Epithelial cell of proximal tubule (primary cell): ENCODE measurements at places on chromosomes 5 and 9. TPM values are rescaled to one million over a fixed set of nuclear protein-coding genes. Genes with fewer than 3 reads are reported as not detected.

AGXT2 gene
- not detected in 2 replicates for total RNA-seq

NEK6 gene
- total RNA-seq, result 23.5 and 38.0 TPM in 2 replicates

NADK2 gene
- 16.6 and 27.1 TPM in 2 replicates for total RNA-seq

GAS1 gene
- 1.7 and 3.3 TPM in 2 replicates for total RNA-seq

LCN2 gene
- total RNA-seq, result 45.7 and 106 TPM in 2 replicates

SAXO1 gene
- not detected in 2 replicates for total RNA-seq

NPDC1 gene
- total RNA-seq, result 19.7 and 47.7 TPM in 2 replicates

LECT2 gene
- not detected in 2 replicates for total RNA-seq

FOXI1 gene
- total RNA-seq, result not detected in 2 replicates

SPINK7 gene
- not detected in 2 replicates for total RNA-seq

UNC5A gene
- total RNA-seq, result 0.07 and 1.2 TPM in 2 replicates

OLFM1 gene
- total RNA-seq, result not detected in 2 replicates

UNC13B gene
- 19.1 and 19.6 TPM in 2 replicates for total RNA-seq

DNA sequence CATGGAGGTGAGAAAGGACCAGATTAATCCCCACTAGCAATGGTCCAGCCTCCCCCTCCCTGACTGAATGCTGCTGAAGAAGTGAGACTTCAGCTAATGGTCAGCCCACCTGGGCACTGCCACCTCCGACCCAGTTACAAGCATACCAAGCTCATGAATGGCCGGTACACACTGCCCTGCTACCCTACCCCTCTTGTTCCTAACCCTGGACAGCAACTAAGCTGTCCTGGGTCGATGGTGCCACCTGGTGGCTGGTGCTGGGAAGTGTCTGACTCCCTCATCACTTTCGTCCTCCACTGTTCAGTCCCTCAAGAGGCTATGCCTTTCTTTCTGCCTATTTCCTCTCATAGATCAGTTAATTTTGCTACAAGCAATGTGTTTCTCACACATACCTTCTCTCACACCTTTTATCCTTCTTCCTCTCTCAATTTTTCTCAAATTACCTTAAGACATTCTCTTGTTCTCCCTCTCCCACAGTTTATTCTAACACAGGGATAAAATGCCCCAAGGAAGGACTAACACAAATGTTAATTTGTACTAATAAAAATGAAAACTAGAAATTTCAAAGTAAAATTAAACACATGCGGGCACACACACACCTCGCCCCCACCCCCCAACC is 42.4 kb downstream of the PAX5 start:
- DNase-seq, result no peak

GRCh38 chr9:128120741-128121465 is 6.6 kb downstream of the PTGES2 start:
- no peak for DNase-seq

DNA sequence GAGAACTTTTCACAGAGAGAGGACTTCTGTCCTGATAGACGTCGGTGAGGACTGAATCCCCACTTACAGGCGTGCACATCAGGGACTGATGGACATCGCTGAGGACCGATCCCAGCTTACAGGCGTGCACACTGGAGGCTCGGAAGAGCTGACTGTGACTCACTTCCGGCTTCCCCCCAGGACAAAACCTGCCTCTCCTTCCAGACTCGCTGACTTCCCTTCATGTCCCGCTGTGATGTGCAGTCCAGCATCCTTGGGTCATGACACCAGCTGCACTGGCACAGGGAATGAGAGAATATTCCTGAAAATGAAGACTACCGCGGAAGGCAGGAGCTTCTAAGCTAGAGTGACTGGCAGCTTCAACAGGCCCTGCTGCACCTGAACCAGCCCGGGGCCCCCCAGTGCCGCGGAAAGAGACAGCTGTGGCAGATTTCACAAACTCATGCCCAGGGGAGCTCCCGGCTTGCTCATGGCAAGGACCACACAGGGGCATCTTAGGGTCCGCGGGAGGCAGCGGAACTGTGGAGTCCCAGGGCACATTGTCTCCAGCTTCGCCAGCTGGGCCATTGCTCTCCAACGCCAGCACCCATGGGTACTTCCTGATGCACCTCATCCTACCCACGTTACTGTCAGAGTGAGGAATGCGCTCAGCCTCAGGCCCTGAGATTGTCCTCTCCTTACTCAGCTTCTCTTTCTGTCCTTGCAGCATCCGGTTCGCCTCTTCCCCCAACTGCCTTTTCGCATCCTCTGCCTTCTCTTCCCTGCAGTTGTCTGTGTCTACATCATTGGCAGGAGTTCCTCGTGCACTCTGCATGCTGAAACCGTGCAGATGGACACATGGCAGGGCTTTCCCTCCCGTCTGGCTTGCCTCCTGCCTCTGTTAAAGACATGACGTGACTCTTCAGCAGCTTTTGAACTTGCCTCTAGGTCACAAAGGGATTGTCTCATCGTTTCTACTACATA is 29.5 kb downstream of the SURF6 start:
- no peak for DNase-seq

- DNase-seq, result no peak
These were observed 262.1 kb downstream of the ENC1 start for GRCh38 chr5:74378464-74378863.

GRCh38 chr5:56549096-56549886 is 266.1 kb upstream of the MAP3K1 start:
- DNase-seq, result no peak

GRCh38 chr9:115642285-115642684 is 511.3 kb upstream of the PAPPA start:
- no peak for DNase-seq

DNA sequence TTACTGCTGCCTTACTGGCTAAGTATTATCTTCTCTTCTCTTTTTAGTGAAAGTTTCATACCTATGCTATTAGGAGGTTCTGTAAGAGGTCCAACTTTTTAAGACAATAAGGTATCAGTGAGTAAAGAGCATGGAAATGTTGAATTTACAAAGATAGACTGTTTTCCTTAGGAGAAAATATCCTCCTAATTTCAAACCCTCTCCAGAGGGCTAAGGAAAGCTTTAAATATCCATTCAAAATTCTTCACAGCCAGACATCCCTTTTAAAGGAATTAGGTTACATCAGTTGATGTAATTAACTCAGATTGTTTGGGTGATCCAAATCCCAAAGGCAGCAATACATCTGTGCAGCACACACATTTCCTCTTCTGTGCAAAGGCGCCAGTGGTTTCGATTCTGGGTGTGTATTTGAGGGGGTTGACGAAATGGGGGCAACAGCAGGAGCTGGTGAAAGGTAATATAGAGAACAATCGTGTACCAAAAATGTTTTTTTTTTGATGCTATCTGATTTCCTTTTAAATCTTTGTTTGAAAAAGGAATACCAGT is 273.8 kb upstream of the RPS23 start:
- DNase-seq, result no peak

DNA sequence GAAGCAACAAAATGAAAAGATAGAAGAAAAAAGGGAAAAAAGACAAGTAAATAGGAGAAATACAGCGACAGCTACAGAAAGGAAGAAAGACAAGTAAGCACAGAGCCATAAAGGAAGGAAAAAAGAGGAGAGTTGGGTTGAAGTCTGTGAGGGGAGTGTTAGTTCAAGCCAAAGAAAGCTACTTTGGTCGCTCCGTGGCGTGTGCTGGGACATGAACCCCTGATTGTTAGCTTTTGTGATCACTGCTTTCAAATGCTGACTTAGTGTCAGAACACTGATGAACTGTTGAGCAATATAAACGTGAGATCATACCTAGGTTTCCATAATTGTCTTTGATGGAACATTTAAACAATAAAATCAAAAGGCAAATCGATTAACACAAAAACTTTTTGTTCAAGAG is 370.1 kb downstream of the TMEM161B start:
- DNase-seq, result no peak

DNA sequence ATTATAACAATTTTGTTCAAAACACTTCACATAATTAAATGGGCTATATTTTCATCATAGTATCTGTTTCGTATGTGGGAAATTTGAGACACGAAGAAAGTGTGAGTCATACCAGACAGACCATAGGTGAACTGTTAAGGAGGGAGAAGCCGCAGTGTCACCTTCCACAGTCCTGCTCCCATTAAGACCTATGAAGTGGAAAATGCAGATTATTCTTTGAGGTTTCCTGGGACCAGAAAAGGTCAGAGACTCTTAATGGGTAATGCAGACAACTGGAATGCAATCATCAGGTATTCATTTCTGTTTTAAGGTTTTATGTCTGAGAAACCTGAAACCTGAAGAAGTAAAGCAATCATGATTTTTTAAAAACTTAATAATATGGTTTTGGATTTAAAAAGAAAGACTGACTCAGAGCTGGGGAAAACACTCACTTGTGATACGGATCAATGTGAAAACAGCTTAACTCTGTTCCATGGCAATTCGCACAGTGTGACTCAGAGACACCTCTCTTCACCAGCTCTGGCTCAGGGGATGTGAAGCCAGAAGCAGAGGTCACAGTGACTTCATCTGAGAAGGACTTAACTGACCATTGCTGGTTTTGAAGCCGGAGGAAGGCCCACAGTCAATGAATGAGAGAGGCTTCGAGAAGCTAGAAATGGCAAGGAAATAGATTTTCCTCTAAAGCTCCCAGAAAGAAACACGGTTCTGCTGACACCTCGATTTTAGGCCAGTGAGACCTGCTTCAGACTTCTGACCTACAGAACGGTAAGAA is 17.2 kb upstream of the GCNT1 start:
- no peak for DNase-seq

GRCh38 chr9:37062336-37062735 is 28.3 kb upstream of the PAX5 start:
- DNase-seq, result no peak

GRCh38 chr5:77849308-77849900 is 73.3 kb upstream of the TBCA start:
- DNase-seq, result no peak

DNA sequence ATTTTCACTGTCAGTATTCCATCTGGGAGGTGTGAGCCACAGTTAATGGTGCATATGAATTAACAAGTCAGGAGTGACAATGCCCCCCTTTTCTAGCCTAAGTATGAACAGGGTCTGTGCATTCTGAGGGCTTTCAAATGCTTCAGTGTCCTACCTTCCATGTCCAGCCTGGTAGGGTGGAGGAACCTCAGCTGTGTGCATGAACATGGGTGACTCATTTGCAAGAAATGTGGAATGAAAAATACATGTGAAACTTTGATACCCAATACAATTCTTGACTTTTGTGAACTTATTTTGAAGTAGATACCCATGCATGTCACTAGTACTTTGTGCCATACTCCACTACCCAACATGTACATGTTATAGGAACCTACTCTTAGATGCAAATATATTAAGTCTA is 375.8 kb downstream of the SEMA5A start:
- no peak for DNase-seq

DNA sequence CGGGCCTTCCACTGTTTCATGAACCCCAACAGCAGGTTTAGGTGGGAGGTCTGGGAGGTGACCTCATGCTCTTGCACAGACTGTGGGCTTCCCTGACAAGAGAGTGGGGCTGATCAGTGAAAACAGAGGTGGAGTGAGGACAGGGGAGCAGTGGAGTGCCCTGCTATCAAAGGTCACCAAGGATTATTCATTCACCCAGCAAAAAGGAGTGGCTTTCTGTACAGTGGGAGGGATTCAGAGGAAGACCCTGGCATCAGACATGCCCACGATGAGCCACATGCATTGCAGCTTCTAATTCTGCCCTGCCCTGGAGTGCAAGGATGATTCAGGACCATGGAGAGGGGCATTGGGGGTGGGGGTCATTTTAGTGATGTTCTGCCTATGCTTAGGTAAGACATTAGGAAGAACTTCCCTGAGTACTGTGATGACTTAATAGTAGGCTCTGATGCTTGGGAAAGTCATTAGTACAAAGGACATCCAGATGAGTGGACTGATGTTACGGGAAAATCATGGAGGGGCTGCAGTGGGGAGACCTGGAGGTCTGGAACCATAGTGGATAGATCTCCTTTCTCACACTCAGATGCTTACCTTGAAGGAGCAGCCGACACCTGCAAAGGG is 12.8 kb downstream of the TRAF1 start:
- no peak for DNase-seq

GRCh38 chr9:110526426-110526825 is 53.1 kb downstream of the SVEP1 start:
- DNase-seq, result no peak

GRCh38 chr5:43802119-43802518 is 199.1 kb downstream of the NNT start:
- DNase-seq, result no peak
